ENCODE measurements at places on chromosomes 13 and 19.

GRCh38 chr13:19838865-19839275, 24.6 kb downstream of the ZMYM5 start:
- no peak for DNase-seq

GRCh38 chr13:110525328-110526319, 35.9 kb downstream of the RAB20 start:
- no peak for DNase-seq

- no peak for DNase-seq
Observed at GRCh38 chr19:47280183-47280797, 5.6 kb downstream of the INAFM1 start.

DNA sequence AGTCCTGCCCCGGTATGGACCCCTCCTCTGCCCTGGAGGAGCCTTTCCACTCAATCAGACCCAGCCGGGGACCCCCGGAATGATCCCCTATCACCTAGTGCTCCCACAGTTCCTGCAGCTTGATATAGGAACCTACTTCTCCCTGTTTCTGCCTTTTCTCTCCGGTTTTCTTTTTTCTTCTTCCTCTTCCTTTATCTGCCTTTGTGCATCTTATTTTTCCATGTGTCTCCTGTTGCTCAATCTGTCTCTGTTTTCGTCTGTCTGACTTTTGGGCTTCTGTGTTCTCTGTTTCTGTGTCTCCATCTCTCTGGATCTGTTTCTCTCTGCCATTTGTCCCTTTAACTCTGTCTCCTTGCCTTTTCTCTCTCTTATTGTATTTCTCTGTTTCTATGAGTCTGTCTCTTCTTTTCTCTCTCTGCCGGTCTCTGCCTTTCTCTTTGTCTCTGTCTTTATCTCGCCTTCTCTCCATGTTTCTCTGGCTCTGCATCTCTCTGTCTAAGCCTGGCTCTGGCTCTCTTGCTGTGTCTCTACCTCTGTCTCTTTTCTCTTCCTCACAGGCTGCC, 10.0 kb downstream of the MEGF8 start:
- DNase-seq = no peak

- no peak for DNase-seq
Observed at GRCh38 chr13:113483081-113483480, 7.4 kb downstream of the DCUN1D2 start.

DNA sequence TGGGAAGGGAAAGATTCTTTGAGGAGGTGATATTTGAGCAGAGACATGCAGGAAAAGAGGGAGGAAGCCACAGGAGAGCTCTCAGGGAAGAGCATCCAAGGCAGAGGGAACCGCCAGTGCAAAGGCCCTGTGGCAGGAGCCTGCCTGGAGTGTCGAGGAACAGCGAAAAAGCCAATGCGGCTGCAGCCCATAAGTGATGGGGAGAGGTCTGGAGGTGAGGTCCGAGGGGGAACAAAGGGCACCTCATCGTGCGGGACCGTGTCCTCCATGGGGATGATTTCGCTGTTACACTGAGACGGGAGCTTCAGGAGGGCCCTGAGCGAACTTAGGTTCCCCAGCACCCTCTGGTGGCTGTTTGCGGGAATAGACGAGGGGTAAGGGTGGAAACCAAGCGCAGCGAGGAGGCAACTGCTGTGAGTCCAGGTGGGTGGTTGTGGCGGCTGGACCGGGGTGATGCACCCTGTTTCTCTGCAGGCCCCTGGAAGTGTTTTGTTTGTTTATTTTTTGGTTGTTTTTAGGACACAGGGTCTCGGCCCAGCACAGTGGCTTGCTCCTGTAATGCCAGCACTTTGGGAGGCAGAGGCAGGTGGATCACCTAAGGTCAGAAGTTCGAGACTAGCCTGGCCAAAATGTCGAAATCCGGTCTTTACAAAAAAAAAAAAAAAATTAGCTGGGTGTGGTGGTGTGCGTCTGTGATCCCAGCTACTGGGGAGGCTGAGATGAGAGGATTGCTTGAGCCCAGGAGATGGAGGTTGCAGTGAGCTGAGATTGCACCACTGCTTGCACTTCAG, 5.9 kb upstream of the EHD2 start:
- DNase-seq = no peak

DNA sequence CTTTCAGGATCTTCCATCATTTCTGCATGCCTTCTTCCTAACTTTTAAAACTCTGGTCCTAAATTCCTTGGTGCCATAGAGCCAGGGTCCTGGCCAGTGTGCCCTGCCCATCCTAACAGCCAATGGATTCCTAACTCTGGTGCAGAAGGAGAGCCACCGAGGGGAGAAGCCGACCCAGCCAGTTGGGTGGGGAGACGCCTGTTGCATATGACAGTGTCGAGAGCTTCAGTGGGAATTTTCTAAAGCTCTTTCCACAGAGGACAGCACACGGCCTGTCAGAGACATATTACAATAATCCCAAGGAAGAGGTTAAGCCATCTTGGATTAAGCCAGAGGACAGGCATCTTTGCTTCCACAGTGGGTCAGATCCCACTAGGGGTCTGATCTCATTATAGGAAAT, 180.4 kb downstream of the ZNF536 start:
- DNase-seq = no peak

DNA sequence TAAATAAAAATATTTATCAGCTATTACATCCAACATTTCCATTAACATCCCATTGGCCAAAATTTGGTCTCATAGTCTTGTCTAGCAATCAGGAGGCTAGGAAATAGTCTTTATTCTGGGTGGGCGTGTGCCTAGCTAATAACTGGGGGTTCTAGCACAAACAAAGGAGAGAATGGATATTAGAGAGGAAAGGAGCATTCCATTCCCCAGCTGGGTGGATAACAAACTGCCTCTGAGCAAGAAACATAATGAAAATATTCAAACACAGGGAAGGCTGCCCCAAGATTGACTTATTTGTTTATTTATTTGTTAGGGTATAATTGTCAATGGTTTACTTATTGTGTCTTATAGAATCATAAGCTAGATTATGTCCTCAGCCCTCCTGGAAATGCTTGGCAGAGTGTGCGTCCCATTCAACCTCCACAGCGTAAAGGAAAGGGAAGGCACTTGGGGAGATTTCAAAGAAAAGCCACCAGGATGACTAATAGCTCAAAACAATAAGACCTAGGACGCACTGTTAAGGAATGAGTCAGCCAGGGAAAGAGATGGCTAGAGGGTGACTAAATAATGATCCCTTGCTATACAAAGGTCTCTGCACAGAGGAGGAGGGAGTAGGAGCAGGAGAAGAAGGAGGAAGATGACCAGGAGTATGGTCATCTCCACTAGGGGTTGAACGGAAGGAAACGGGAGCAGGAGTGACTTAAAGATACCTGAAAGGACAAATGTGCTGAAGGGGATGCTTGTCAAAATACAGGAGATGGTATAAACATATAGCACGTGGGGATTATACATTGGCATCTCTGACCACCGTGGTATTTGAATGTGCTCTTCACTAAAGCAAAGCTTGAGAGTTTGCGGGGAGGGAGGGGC, 23.5 kb upstream of the USP12 start:
- no peak for DNase-seq

DNA sequence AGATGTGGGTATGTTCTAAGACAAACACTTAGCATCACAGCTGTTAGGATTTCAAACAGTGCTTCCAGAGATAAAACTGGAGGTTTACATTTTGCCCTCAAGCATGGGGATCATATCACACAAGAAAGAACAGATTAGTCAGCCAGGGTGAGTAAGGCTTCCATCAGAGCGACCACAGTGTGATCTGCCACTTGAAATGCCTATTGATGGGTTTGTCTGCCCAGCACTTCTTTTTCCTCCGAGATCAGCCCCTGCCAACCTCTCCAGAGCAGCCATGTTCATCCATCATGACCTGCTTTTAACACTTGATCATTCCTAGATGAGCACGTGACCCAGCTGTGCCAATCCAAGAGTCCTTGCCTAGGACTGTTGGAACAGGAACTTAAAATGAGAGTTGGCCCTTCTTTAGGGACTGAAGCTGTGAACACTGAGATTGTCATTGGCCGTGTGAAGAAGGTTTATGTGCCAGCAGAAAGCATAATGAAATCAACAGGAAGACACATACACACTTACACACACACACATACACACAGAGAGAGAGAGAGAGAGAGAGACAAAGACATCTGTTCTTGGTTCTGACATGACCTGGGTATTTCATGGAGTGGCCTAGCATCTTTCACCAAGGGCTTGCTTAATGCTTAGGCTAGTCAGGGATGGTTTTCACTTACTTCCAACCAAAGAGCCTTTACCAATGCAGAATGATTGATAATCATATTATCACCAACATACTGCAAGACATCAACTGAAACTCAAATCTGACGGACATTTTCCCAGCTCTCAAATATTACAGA, 5.2 kb upstream of the CEBPG start:
- no peak for DNase-seq

GRCh38 chr13:20145521-20145920, 15.3 kb downstream of the GJA3 start:
- no peak for DNase-seq

GRCh38 chr13:110472904-110473563, 88.5 kb downstream of the RAB20 start:
- no peak for DNase-seq

GRCh38 chr13:75417656-75418055, 64.3 kb downstream of the TBC1D4 start:
- DNase-seq = no peak

DNA sequence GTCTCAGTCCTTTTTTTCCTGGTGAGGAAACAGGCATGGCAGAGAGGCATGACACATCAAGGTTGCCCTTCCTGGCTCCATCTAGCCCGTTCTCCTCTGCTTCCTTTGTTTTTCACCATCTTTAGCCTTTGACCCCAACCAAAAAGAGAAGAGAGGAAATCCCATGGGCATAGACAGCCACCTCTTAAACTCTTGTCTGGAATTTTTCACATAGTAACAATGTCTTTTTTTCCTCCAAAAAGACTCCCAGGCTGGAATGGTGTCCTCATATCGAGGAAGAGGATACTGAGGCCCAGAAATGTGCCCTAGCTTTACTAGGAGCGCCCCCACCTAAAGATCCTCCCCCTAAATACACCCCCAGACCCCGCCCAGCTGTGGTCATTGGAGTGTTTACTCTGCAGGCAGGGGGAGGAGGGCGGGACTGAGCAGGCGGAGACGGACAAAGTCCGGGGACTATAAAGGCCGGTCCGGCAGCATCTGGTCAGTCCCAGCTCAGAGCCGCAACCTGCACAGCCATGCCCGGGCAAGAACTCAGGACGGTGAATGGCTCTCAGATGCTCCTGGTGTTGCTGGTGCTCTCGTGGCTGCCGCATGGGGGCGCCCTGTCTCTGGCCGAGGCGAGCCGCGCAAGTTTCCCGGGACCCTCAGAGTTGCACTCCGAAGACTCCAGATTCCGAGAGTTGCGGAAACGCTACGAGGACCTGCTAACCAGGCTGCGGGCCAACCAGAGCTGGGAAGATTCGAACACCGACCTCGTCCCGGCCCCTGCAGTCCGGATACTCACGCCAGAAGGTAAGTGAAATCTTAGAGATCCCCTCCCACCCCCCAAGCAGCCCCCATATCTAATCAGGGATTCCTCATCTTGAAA, at the start of gene GDF15:
GDF15 (plus strand) TSS at position 484 of the 868 bp plus-strand sequence; CDS start at position 516, 32 bp downstream.
- DNase-seq = no peak

GRCh38 chr19:5051619-5052018, 82.7 kb downstream of the KDM4B start:
- no peak for DNase-seq

GRCh38 chr19:23283925-23284324, 33.7 kb upstream of the ZNF724 start:
- peak; percentile 82 for DNase-seq

GRCh38 chr19:18203408-18203862, 407 bp downstream of the RAB3A start:
- no peak for DNase-seq

- no peak for DNase-seq
Observed at GRCh38 chr13:53807251-53807834, 778.7 kb downstream of the OLFM4 start.

- DNase-seq = no peak
Observed at GRCh38 chr13:112434032-112434431, 57.9 kb downstream of the SPACA7 start.

GRCh38 chr19:7215176-7215575, 79.0 kb downstream of the INSR start:
- no peak for DNase-seq

DNA sequence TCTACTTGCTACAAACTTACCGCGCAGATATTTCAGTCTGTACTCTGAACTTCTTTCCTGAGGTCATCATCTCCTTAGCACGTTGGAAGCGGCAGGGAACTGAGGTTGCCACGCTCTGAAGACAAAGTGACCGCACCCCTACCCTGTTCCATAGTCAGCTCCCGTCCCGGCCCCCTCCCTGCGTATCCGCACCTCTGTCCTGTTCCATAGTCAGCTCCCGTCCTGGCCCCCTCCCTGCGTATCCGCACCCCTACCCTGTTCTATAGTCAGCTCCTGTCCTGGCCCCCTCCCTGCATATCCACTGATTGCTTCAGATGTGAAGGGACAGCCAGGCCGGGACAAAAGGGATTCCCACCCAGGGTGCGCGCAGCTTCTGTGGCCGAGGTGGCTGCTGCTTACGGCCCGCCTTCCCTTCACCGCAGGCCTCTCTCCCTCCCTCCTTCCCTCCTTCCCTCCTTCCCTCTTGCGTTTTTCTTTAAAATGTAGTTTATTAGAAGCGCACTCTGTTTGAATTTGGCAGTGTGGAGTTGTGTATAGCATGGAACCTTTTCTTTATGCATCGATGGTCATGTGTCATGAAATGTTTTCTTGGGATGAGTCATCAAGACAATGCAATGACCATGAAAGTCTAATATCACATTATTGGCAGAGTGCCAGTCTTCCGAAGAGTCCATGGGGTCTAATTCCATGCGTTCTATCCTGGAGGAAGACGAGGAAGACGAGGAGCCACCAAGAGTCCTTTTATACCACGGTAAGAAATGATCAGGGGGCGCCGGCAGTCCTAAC, 21.9 kb upstream of the NDUFS7 start:
- no peak for DNase-seq

DNA sequence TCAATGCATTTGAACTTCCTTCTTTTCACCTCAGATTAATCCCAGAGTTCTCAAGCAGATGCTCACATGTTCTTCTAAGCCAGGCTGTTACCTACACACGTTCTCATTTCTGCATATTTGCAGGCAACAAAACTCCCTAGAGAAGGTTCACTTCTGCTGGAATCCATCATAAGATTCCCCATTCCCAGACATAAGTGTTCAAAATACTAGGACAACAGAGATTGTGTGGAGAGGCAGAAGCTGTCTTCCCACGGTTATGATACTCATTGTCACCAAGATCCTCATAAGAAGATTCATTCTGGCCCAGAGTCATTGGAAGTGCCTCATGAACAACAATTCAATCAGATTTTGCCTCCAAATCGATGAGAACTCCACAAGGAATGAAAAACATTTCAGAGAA, 931.6 kb upstream of the MIR17HG start:
- DNase-seq = no peak

- no peak for DNase-seq
Observed at GRCh38 chr13:79799059-79799867, 318.3 kb downstream of the NDFIP2 start.

GRCh38 chr13:91046715-91047327, 300.7 kb upstream of the MIR17HG start:
- no peak for DNase-seq

DNA sequence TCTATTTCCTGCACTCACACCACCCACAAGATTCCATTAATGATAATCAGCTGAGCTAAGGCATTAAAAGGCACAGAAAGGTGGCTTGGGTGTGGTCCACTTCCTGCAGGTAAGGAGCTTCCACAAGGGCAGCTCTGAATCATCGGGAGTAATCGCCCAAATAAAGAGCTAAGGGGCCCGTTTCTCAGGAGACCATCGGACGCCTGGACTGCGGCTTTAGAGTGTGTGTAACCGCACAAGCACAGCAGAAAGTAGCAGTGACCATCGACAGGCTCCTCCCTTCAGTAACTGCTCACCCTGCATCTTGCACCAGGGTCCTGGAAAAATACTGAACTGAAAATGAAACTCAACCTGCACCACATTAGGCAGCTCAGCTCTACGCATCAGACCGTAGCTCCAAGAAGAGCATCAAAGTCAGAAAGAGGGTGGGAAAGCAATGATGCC, 6.0 kb downstream of the STK24 start:
- DNase-seq = no peak
